Suprapubic skin (tissue), 4 donors: ENCODE measurements at places on chromosomes 7 and 10. TPM values are rescaled to one million over a fixed set of nuclear protein-coding genes. Genes with fewer than 3 reads are reported as not detected.

Gene TMEM236
- 0.11 TPM for total RNA-seq

Gene GNAI1
- total RNA-seq: 68.4 TPM

Gene TCAF2
- total RNA-seq: 10.5 TPM

Gene LRMDA
- total RNA-seq: 0.10 TPM

Gene CLCN1
- not detected for total RNA-seq

Gene MLXIPL
- total RNA-seq: 9.3 TPM

Gene CLRN3
- not detected for total RNA-seq

Gene CC2D2B
- not detected for total RNA-seq

Gene CFAP46
- not detected for total RNA-seq

Gene OPN4
- total RNA-seq: not detected

Gene DYDC2
- total RNA-seq: 2.4 TPM

Gene ZC3HAV1L
- 44.6 TPM for total RNA-seq

Gene PLEKHS1
- 0.32 TPM for total RNA-seq

Gene EN2
- 0.56 TPM for total RNA-seq

Gene SNCG
- 20.7 TPM for total RNA-seq

Gene TSPAN13
- total RNA-seq: 11.8 TPM

Gene TMEM72
- not detected for total RNA-seq

Gene RASA4B
- total RNA-seq: 27.1 TPM

Gene AOC1
- total RNA-seq: 1.9 TPM

Gene MMRN2
- total RNA-seq: 52.9 TPM

Gene NODAL
- not detected for total RNA-seq

Gene FAM200A
- 6.0 TPM for total RNA-seq

Gene C10orf53
- total RNA-seq: not detected

Gene ZNF117
- total RNA-seq: 18.2 TPM

Gene GSTO2
- 35.5 TPM for total RNA-seq

Gene CFAP58
- 0.17 TPM for total RNA-seq

Gene GNGT1
- total RNA-seq: not detected

Gene VKORC1L1
- total RNA-seq: 24.5 TPM

Gene SEPTIN14
- not detected for total RNA-seq

Gene ST8SIA6
- 3.2 TPM for total RNA-seq

Gene RADIL
- total RNA-seq: 2.1 TPM

Gene DGKI
- total RNA-seq: 0.42 TPM

Gene SYNPO2L
- total RNA-seq: not detected

Gene FHIP2A
- 18.0 TPM for total RNA-seq

Gene LRRC61
- total RNA-seq: 7.9 TPM

Gene IQUB
- 1.1 TPM for total RNA-seq

Gene CARD11
- 0.38 TPM for total RNA-seq

Gene GNG11
- 6.8 TPM for total RNA-seq

Gene ABCB4
- 1.6 TPM for total RNA-seq

Gene MRLN
- not detected for total RNA-seq
